Right hindlimb (tissue), 1 donor: ENCODE measurements at places on chromosomes 4 and X.

- no peak for DNase-seq
These were observed 5.2 kb downstream of the TNIP2 start for GRCh38 chr4:2750719-2751605.

- peak; percentile 26 for DNase-seq
These were observed 131.6 kb upstream of the MED14 start for GRCh38 chrX:40866893-40867292.

DNA sequence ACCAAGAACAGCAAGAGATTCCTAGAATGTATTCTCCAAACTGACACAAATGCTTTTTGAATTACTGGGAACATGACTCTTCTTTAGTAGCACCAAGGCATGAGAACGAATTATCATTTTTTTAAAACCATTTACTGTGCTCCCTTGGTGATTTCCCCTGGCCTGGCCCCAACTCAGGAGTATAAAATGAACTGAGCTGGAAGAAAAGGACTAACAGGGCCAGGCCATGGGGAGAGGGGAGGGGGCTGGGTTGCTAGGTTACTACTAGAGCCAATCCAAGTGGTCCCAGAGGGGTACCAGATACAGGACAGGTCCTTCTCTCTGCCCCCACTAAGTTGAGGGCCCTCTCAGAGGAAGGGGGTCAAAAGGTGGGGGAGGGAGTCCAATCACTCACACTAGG is 23.1 kb downstream of the SASH3 start:
- peak; percentile 53 for DNase-seq

GRCh38 chr4:42865572-42866189 is 26.8 kb upstream of the GRXCR1 start:
- DNase-seq = peak; percentile 29

GRCh38 chrX:103423955-103424638 is 47.8 kb downstream of the BEX3 start:
- no peak for DNase-seq

DNA sequence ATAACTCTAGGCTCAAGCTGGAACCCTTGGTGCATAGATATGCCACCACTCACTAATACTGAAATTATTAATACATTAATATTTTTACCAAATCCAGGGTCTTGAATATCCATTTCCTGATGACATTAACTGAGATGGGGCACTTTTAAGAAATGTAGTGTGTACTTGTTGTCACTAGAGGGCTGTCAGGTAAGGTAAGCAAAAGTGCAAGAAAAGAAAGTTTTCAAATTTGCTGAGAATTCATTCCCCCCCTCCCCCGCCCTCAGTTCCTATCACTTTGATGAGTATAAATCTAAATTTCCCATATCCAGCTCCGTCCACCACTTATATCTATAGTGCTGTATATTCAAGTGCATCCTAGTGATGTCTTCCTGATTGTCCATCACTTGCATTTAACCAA is 20.5 kb upstream of the WDR44 start:
- DNase-seq = no peak

GRCh38 chr4:80419946-80420345 is 84.4 kb downstream of the CFAP299 start:
- no peak for DNase-seq

- DNase-seq = no peak
These were observed 126.0 kb downstream of the F11 start for GRCh38 chr4:186392017-186392416.

DNA sequence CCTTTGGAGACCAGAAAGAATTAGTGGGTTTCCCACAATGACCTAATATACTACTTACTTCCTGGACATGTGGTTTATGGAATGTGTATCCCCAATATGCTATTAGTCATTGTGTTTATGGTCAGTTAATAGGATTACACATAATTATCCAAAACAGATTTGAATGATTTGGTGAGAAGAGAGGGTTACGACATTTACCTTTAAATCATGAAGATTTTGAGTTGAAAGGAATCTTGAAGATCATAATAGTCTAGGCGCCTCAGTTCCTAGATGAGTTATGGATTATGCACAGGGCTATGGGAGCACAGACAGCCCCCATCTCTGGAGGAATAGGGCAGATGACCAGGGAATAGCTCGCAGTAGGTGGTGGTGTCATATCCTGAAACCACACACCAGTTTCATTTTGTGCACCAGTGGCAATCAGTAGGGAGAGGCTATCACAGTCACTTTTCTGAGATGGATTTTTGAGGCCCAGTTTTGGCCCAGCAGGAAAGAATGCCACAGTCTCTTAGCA is 61.3 kb downstream of the SEPTIN11 start:
- no peak for DNase-seq

DNA sequence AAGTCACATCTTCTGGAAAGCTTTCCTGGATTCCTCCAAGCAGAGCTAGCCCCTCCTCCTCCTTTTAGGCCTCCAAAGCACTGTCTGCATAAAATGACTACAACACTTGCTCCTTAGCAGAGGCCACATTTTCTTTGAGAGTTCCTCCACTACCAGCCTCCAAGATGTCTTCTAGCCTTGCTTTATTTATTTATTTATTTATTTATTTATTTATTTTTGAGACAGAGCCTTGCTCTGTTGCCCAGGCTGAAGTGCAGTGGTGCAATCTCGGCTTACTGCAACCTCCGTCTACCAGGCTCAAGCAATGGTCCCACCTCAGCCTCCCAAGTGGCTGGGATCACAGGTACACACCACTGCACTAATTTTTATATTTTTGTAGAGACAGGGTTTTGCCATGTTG is 4.6 kb upstream of the GPC4 start:
- no peak for DNase-seq

DNA sequence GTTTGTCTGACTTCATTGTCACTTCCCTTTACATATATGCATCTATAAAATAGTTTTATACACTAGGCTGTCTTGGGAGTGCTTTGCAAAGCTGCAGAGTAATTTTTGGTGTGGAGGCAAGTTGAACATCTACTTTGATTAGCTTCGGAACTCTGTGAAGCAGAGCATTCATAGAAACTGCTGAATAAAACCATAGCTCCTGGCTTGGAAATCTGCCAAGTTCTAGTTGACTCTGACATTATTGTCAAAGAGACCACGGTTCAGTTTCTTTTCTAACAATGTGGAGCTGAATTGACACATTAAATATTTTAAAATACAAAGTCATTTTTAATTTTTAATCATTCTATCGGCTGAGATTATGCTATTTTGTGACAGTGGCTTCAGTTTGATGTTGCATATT is 335.0 kb downstream of the BMPR1B start:
- no peak for DNase-seq
